ENCODE measurements at places on chromosomes 5 and 9.

DNA sequence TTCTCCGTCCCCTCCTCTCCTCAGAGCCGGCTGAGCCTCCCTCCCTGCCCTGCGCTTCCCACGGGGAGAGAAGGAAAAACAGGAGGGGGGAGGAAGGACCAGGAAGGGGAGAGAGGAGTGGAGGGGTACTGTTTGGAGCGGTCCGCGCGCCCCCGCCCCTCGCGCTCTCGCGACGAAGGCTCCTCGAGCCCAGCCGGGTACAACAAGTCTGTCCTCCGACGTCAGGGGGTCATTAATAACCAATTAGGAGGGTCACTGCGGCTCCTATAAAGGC is 480 bp upstream of the PRDM12 start:
- DNase-seq: no peak

- no peak for DNase-seq
Measured at GRCh38 chr5:132763181-132764036, 13.6 kb downstream of the SEPTIN8 start.

- no peak for DNase-seq
Measured at GRCh38 chr5:79062436-79062835, 7.0 kb downstream of the DMGDH start.

- DNase-seq: no peak
Measured at GRCh38 chr5:2093859-2094615, 211.3 kb upstream of the IRX4 start.

GRCh38 chr9:137445930-137446431 is 4.8 kb upstream of the ENTPD8 start:
- no peak for DNase-seq

DNA sequence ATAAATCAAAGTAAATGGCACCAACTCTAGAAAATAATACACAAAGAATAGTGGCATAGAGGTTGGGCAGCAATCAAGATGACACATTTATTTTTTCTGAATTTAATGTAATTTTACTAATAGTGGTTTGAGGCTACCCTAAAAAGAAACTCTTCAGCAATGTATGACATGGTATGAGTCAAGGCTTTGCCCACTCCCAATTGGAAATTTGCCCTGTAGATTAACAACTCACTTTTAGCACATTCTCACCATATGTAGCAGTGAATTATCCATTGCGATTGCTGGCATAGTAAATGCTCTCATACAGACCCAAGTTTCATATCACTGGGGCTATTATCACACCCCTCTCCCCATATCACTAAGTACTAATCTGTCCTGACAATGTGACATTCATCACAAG is 832.1 kb upstream of the ZNF608 start:
- DNase-seq: no peak

GRCh38 chr5:59592101-59592500 is 301.4 kb downstream of the PDE4D start:
- no peak for DNase-seq

DNA sequence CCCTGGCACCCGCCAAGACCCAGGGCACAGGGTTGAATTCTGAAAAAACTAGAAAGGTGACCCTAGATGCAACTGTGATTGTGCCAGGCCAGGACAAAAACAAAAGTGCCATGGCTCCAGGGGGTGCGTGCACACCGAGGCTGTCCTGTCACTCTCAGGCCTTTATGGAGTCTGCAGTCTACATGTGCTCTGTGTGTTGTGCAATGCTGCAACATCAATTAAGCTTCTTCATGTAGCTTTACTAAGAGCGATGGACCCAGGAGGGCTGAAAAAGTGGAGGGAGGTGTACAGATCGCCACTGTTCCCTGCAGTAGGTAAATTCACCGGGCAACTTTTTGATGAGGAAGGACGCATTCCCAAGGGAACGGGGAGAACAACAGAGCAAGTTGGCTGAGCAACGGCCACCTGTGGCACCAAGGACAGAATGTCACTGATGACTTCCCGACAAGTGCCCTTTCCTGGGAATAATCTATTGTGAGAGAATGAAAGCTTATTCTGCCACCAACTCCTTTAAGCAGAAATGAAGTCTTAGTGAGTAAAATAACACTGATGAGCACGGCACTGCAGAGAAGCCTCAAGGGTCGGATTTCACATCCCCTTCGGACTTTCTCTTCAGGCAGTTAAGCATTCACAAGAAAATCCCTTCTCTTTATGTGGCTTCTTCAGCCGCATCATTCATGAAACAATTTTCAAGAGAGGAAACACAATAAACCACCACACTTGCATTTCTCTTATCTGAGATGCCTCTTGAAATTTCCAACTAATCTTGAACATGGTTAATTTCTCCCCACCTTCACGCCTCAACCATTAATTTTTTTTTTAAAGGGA is 149.6 kb downstream of the DROSHA start:
- no peak for DNase-seq

- DNase-seq: no peak
Measured at GRCh38 chr5:116520771-116521170, 53.9 kb downstream of the SEMA6A start.

DNA sequence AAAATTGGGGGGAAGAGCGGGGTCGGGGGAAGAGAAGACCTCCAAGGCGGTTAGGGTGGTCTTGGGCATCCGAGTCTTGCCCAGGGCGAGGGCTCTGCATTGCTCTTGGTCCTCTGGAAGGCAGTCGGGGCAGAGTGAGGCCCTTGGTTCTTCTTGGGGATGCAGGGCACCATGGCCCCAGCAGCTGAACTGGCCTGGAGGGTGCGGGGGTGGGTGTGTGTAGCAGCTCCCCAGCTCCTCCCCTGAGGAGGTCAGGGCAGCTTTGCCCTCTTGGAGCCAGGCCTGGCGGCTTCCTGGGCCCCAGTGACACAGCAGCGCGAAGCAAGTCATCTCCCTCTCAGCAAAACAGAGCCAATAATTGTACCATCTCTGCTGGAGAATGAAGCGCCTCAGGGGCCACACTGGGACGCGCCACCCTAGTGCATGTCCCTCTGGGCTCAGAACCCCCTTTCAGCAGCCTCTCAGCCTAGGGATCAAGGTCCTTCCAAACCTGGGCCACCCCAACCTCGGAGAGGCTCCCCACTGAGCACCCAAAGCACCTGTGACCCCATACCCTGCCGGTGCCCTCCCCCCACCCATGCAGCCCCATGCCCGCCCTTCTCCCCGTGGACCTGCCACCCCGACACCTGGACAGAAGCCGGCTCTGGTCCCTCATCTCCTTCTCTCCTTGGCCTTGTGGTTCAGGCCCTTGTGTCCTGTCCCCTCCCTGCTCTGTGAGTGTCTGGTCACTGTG is 10.4 kb upstream of the RXRA start:
- no peak for DNase-seq

GRCh38 chr5:146130440-146131045 is 25.2 kb upstream of the PLAC8L1 start:
- no peak for DNase-seq

GRCh38 chr5:172442592-172442991 is 11.7 kb downstream of the SH3PXD2B start:
- no peak for DNase-seq

DNA sequence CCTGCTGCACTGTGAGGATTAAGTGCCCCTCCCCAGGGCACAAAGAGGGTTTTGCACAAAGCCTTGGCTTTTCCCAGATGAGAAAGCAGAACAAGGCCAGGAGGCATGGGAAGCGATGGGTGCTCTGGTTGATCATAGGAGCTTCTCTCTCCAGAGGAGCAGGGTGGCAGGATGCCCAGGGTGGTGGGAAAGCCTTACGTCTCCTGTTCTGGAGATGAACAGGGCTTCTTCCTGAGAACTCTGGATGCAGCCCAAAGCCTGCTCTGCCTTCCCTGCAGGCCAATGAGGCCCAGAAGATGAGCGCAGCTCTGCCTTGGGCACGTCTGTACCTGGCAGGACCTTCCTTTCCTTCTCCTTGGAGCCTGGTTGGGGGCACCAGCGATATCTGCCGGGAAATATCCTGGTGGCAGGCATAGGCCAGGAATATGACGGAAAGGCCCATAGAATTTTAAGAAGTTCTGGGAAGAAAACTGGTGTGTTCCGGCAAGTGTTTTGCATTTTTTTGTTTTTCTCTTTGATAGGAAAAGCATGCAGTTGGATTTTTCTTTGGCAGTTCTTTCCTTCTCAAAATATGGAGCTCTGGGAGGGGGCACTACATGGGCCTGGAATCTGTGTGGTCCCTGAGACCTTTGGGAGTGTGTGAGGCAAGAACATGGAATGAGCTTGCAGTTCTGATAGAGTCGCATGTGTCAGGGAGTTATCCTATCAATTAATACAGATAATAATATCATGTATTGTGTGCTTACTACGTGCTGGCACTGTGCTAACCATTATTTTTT is 253.2 kb upstream of the KLF4 start:
- no peak for DNase-seq

DNA sequence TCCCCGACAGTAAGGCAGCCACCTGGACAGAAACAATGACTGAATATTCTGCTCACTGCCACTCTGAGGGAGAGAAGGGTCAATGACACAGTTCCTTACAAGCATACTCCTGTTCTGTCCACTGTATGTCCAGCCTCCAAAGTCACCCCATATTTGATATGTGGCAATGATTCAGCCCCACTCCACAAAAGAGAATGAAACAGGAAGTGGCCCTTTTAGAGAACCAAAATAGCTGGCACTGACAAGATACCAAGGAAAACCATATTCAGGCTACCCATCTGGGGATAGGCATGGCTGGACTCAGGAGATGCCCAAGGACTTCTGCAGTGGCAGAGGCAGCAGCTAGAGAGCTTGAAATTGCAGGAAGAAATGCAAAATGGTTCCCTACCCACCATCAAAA is 12.8 kb upstream of the GFRA3 start:
- DNase-seq: no peak

DNA sequence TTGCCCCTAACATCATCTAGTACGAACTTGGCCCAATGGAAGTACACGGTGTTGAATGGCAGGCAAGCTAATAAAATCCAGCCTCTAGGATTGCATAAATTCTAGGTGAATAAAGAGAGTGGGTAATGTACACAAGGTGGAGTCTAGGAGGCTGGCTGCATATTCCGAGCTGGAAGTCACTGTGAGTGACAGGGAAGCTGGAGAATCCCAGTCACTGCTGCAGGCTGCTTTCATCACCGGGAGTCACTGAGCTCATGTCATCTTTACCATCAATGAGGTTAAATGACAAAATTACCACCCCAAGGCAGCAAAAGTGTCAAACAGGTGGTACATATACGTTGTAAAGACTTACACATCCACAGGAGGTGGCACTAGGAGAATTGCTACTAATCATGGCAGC is 91.3 kb upstream of the HMHB1 start:
- DNase-seq: no peak

GRCh38 chr5:73394610-73395009 is 54.0 kb downstream of the FOXD1 start:
- no peak for DNase-seq

DNA sequence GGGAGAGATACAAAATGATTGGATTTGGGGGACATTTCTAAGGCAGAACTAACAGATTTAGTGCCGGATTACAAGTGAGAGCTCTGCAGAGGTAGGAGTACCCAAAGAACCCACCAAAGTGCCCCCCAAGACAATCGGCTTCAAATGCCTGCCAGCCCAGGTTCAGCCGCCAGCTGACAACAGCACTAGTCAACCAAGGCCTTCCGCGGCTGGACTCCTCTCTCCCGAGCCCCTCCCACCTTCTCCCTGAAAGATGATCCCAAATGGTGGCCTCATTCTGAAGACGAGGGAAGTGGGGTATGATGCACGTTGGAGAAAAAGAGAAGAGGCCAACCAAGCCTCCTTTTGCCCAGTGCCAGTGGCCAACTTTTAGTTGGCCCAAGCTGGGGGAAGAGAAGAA is 210.4 kb upstream of the SLC30A5 start:
- no peak for DNase-seq

- no peak for DNase-seq
Measured at GRCh38 chr9:77933019-77933418, 98.6 kb downstream of the GNAQ start.

GRCh38 chr9:121610638-121610953 is 40.8 kb upstream of the DAB2IP start:
- no peak for DNase-seq

DNA sequence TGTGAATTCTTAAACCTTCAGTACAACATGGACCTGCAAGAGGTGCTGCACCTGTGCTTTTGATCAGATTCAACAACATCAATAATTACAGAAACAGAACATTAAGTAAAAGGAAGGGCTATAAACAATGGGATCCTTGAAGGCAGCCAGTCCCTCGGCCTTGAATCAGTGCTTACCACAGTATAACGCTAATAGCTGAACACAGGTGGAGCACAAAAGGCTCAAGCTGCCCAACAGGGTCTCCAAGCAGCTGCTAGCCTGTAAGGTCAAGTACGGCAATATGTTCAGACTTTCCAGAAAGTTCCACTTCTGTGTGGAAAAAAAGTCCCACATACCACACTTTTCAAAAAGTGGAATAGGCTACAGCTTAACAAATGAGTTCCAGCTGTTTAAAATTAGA is 61.9 kb upstream of the ITGA1 start:
- DNase-seq: no peak

DNA sequence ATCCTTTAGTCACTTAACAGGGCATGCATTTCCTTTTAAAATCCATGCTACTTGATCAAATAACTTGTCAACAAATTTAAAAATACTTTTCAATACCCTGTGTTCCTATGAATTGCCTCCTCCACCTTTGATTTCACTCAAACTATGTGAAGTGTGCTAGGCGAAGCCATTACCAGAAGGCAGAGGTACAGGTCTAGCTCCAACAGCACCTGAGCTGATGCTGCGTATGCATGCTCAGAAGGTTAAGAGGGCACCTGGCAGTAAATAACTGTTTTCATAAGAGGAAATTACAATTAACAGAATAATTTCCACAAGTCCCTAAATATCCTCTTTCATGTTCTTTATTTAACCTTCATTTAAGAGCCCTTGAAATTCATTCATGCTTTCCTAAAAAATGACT is 251.8 kb downstream of the EFNA5 start:
- DNase-seq: no peak

DNA sequence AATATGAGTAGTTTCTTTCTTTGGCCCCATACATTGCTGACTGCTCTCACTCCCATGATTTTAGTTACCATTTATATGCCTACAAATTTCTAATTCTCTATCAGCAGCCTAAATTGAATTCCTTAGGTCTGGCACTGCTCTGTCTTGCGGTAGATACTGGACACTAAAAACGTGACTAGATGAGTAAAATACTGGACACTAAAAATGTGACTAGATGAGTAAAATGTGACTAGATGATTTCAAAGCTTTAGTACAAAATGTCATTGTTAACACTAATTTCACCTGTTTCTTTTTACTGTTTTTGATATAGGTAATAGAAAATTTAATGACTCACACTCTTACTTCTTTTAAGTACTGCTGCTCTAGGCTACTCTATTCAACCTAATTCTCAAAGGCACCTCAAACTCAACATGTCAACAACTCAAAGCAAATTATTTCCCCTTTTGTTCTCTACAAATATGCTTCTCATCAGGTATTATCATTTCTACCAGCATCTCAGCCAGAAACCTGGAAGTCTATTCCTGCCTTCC is 31.4 kb upstream of the GOLGA1 start:
- DNase-seq: no peak

- no peak for DNase-seq
Measured at GRCh38 chr5:30368064-30368463, 825.4 kb upstream of the CDH6 start.
